Activated T-helper 1 cell treated with anti-CD3 and anti-CD28 coated beads, Interleukin-12 subunit alpha, Interleukin-12 subunit beta, Interleukin-2, Interleukin-4 antibody, amounts not matched to agents 30 ng/mL and 10 ng/mL and 1 ng/mL, durations not matched to agents 14 hours and 24 hours and 36 hours (primary cell): ENCODE measurements at places on chromosomes 2 and 18. TPM values are rescaled to one million over a fixed set of nuclear protein-coding genes. Genes with fewer than 3 reads are reported as not detected.

The GPR155 gene
- total RNA-seq = 2.7 and 2.9 TPM in 2 replicates

GRCh38 chr2:159034713-159035112 is 66.3 kb downstream of the TANC1 start:
- H3K27ac ChIP-seq = no peak overlapping the region
- no peak for DNase-seq
- H3K36me3 ChIP-seq = no peaks in the 10 kb centered on the region
- H3K27me3 ChIP-seq = no peaks in the 10 kb centered on the region

DNA sequence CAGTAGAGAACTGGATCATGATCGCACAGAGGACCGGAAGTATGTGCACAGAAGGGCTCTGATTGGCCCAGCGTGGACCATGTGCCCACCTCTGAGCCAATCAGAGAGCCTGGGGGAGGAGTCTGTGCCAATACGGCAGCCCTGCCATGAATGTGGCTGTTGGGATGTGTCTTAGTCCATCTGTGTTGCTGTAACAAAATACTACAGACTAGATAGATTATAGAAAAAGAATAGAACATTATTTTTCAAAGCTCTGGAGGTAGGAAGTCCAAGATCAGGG is 132.0 kb downstream of the NDUFA10 start:
- H3K36me3 ChIP-seq = no peaks in the 10 kb centered on the region
- H3K27me3 ChIP-seq = peaks cover 2% of the 10 kb centered on the region
- no peak overlapping the region for H3K27ac ChIP-seq
- H3K4me1 ChIP-seq = no peaks in the 10 kb centered on the region

- H3K4me1 ChIP-seq = no peaks in the 10 kb centered on the region
- H3K27me3 ChIP-seq = peaks cover 7% of the 10 kb centered on the region
- no peak for DNase-seq
These were observed 239.4 kb downstream of the DYSF start for GRCh38 chr2:71692621-71693277.

- peaks cover 16% of the 10 kb centered on the region for H3K4me1 ChIP-seq
- H3K4me3 ChIP-seq = no peak overlapping the region
- H3K27ac ChIP-seq = no peak overlapping the region
These were observed 47.5 kb upstream of the KCNF1 start for GRCh38 chr2:10864251-10864650.
